ENCODE measurements at places on chromosomes 2 and 18.

DNA sequence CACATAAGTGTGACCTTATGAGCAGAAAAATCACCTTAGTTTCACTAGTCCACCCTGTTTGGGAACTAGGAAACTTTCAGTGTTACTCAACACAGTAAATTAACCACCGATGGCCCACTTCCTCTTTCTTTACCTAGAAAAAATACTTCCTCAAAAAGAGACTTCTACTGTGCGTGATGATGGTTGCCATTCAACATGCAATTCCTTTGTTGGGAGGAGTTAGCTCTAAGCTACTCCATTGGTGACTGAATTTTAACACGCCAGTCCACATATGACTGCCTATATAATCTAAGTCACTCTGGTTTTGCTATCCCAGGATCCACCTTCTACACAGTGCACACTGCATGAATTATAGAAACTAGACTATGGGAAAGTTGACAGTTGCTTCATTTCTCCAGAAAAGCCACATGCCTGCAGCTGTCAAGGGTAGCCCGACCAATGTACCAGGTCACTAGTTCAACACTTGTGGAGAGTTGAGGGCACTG lies 47.8 kb upstream of the REG3G start:
- DNase-seq, result no peak

DNA sequence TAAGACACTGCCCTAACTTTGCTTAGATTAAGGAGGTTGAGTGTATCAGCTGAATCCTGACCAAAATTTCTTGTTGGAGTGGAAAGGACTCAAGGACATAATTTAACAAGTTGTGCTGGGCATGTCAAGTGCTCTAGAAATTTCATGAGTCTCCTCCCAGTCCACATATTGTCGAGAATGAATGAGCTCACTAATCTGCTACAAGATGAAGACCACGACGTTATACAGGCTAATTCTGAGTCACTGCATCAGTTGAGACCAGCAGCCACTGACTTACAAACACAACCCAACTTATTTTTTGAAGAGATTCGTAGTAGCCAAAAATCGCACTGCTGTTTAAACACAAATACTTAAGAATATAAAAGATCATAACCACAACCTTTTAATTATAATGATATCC lies 28.7 kb upstream of the SLC8A1 start:
- DNase-seq, result no peak

DNA sequence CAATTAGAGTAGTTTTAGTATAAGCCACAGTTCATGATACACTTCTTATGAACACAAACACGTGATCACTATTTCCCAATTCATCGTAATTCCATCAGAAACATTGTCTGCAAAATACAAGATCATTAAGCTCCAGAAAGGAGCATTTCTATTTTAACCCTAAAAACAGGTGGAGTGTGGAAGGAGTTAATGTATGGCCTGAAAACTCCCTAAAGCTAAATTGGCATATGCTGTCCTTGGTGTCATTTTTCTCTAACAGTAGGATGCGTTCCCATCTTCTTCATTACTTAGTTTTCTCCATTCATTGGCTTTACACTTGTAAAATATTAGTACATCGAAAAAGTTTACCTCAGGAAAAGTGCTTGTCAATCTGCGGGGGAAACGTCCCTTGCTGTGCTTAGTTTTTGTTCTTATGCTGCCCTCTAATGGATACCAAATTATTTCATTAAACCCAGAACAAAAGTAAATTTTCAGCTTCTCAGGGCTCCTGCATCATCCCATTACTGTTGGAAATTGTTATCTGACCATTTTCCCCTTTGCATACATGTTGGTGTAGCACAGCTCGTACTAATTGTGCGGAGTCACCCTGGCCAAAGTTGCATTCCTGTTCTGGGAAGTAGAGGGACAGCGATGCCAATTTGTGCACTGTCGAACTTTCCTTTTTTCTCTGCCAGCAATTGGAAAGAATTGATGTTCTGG lies 153.4 kb downstream of the GPD2 start:
- DNase-seq, result no peak

GRCh38 chr18:7561909-7562460 lies 5.1 kb upstream of the PTPRM start:
- no peak for DNase-seq
